Activated naive CD8-positive, alpha-beta T cell treated with anti-CD3 and anti-CD28 coated beads for 36 hours (primary cell): ENCODE measurements at places on chromosomes 1 and 21.
A peak's percentile ranks its signal among the peaks of the same experiment; 100 is the strongest.

GRCh38 chr1:7640920-7641585 lies 130.0 kb upstream of the VAMP3 start:
- no peak for DNase-seq

- no peak for DNase-seq
Observed at GRCh38 chr1:147341246-147341645, 98.8 kb downstream of the CHD1L start.

DNA sequence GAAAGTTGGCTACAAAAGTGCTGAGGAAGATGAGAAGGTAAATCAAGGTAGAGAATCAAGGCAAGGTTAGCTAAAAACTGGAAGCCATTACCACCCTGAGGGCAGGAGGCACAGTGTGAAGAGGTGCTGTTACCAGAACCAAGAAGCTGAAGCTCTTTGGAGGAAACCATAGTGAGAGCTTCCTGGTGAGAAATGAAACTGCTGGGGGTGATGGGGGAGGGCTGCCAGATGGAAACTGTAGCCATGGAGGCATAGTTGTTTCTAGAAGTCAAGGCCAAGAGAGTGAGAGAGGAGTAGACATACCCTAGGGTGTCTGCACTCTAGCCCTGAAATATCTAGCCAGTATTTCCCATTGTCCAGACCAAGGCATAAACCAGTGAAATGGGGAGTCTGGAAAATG lies 28.7 kb downstream of the IFI44 start:
- DNase-seq, result peak; percentile 12

GRCh38 chr1:178501705-178502329 lies 5.1 kb upstream of the CLEC20A start:
- peak; percentile 55 for DNase-seq
